ENCODE measurements at places on chromosomes 4 and X. TPM values are rescaled to one million over a fixed set of nuclear protein-coding genes. Genes with fewer than 3 reads are reported as not detected.

TMEM255A gene
- total RNA-seq = not detected

MSL3 gene
- 65.4 TPM for total RNA-seq

CT45A1 gene
- not detected for total RNA-seq

DNA sequence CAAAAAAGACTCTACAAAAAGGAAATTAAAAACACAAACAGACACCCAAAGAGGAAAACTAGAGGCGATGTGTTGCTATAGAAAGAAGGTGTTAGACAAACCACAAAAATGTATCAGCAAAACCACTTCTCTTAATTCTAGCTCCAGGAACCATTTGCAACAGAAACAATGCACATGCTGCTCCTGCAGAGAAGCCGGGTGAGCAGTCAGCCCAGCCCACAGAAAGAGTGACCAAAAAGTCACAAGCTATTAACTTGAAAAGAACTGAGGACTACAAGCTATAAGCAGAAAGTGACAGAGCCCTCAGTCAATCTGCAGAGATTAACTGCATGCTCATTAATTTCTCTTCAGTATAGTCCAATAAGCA, 96.2 kb upstream of the KLHL13 start:
- DNase-seq = no peak

GRCh38 chr4:177671387-177671786, 229.2 kb upstream of the AGA start:
- DNase-seq = no peak

DNA sequence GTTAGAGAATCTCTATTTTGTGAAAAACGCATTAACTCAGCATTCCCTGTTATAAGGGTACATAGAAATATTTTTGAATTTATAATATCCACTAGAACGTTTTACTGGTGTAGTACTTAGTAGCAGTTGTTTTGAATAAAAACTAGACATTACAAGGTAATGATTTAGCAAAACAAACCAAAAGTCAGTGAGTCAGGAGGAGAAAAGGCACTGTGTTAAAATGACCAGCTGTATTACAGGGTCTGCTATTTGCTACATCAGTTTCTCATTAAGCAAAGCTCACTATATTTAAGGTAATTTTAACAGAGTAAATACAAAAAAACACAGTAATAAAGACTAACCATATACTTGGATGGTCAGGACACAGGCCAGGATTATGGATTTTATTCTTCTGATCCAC, 152.8 kb downstream of the RASL11B start:
- no peak for DNase-seq

GRCh38 chr4:46388857-46389256, 1.1 kb downstream of the GABRA2 start:
- no peak for DNase-seq

- DNase-seq = no peak
These were observed 29.7 kb downstream of the SLIT2 start for GRCh38 chr4:20281453-20281852.

DNA sequence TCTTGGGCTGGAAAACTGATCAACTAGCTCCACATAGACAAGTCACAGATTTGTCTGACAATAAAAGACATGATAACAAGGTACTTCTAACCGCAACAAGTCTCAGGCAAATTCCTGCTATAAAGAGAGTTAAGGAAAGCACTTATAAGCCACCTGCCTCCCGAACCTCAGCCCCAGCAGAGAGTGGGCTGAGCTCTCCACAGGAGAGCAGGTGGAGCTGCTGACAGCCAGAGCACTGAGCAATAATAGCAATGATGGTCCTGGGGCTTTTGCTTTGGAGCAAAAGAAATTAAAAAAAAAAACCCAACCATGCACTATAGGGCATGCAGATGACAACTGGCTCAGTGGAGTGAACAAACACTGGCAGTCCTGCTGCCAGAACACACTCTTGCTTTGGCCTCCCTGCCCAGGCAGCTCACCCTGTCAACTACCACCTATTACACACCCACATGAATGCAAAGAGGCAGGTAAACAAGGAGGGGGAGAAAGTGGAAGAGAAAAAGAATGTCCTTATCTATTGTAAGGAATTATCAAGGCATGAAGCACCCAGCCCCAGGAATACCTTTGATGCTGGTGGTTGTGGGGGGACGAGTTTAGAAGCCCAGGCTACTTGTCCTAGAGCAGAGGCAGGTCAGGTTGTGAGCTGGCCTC, 135.8 kb upstream of the DGKK start:
- DNase-seq = no peak

DNA sequence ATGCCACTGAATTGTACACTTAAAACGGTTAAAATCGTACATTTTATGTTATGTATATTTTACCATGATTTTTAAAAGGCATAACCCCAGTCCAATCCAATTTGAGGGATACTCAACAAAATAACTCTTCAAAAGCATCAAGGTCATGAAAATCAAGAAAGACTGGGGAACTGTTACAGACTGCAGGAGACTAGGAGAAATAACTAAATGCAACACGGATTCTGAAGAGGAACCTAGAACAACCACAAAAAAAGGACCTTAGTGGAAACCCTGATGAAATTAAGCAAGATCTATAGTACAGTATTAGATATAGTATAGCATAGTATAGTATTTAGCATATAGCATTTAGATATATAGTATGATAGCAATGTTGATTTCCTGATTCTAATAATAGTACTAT, 26.8 kb downstream of the SH3KBP1 start:
- DNase-seq = no peak

DNA sequence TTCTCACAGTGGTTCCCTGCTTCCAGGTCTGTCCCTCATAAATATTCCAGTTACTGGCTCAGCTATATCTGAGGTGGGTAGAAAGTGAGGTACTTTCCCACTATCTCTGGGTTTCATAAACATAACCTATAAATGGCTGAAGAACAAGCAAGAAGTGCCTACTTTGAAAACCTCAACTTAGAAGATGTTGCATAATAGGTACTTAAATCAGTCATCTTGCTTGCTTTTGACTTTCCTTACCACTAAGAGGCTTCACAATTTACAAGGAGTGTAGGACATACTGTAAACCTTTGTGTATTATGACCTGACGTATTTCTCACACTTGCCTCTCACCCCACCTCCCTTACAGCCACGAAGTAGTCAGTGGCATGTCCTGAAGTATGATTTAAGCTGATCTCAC, 145.9 kb downstream of the PCDH19 start:
- no peak for DNase-seq

DNA sequence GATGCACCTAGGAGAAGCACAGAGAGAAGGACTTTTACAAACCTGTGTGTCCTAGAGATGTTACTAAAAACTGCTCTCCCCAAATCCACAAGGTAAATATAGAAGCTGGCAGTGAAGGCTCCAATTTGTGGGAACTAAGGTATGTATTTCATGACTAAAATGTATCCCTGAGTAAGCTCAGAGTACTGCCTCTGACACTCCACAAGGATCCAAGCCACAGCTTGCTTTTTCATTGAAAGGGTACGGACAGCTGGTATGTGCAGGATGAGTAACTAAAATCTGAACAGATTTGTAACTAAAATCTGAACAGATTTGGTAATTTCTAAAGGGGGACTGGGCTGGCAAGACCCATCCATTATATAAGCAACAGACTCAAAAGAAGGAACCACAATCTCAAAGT, 187.6 kb downstream of the DCLK2 start:
- no peak for DNase-seq
